ENCODE measurements at places on chromosomes 11 and 22.

GRCh38 chr11:125132071-125132470, 20.6 kb upstream of the TMEM218 start:
- DNase-seq = no peak

DNA sequence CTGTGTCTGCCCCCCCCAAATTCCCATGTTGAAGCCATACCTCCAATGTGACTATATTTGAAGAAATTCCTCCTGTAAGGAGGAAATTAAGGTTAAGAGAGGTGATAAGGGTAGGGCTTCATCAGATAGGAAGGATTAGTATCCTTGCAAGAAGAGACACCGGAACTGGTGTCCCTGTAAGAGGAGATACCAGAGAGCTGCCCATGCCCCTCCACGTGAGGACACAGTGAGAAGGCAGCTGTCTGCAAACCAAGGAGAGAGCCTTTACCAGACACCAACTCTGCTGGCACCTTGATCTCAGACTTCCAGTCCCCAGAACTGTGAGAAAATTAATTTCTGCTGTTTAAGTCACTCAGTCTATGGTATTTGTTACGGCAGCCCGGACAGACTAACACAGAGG, 109.3 kb downstream of the ARFGAP2 start:
- DNase-seq = no peak

DNA sequence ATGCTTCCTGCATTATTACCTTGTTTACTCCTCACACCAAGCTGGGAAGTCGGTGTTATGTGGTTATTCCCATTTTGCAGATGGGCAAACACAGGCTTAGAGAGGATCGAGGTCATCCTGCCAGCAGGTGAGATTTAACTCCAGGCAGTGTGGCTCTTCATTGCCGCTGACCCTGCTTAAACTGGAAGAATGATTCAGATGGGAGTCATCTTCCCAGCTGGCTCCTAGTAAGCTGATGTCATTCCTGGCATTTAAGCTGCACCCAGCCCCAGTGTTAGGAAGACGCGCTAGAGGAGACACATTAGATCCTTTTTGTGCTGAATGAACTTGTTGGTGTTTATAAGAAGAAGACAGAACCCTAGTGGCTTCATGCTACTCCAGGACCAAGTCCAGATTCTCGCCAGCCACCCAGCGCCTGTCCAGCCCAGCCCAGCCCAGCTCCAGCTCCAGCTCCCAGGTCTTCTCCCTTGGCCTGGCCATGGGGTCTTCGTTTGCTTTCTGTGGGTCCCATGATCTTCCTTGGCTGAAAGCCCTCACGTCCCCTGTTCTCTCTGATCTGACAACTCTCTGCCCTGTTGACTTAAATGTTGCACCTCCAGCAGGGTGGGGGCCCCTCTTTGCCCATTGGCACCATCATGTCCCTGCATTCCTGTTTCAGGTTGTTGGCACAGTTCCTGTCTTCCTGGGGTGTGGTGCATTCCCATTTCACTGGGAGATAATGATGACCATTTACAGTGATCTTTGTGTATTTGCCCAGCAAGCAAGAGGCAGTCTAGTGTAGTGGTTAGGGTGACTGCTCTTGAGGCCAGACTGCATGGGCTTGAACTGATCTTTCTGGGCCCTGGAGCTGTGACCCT, 13.6 kb downstream of the PARVB start:
- DNase-seq = no peak

DNA sequence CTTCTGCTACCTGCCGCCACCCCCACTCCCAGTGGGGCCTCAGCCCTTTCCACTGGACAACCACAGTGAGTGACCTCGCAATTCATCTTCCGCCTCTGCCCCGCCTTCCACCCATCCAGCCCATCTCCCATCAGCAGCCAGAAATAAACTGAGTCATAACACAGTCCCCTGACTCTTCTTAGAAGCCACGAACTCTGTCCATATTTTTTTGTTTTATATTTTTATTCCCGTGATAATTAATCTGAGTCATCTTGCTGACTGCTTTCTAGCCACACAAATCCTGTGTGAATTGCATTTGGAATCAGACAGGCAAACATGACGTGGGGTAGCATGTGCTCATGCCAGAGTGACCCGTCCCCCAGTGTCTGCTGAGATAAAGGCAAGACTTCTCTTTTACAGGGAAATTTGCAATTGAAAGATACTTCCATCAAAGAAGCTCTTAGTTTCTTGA, 7.0 kb downstream of the FADD start:
- DNase-seq = no peak

DNA sequence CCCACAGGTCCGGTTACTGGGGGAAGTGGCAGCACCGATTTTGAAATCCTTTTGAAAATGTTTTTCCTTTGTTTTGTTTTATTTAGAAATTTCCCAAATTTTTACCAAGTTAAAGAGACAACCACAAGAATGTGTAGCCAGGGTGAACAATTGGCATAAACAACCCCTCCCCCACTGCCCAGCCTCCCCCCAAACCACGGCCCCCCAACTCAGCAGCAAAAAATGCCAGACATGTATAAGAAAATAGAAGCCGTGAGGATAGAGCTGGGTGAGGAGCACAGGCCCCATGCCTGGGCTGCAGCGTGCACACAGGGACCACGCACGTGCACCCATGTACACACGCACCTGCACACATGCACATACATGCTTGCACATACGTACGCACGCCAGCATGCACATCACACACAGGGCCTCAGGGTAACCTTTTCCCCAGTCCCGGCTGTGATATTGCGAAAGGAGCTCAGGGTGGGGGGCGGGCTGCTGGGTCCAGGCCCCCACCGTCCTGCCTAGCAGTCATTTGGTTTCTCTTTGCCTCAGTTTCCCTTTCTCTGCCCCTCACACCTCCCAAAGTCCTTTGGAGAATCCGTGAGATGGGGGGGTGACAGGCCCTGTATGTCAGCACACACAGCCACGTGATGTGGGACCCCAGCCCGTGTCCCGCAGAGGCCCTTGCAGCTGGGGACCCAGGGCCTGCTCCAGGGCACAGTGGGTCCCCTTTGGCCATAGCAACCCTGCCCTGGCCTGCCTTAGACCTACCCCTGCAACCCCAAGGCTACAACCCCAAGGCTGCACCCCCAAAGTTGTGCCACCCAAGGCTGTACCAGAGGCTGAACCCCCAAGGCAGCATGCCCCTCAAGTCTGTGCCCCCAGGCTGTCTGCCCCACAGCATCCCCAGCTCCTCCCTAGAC, 42.9 kb downstream of the IGF2 start:
- no peak for DNase-seq

GRCh38 chr22:19019679-19020032, 83.6 kb upstream of the PRODH start:
- DNase-seq = no peak

- DNase-seq = no peak
Observed at GRCh38 chr11:102781676-102782075, 1.2 kb upstream of the MMP10 start.

- DNase-seq = no peak
Observed at GRCh38 chr11:65591939-65592857, 3.4 kb downstream of the KCNK7 start.

GRCh38 chr11:21511835-21512440, 680.9 kb upstream of the ANO5 start:
- peak; percentile 8 for DNase-seq

DNA sequence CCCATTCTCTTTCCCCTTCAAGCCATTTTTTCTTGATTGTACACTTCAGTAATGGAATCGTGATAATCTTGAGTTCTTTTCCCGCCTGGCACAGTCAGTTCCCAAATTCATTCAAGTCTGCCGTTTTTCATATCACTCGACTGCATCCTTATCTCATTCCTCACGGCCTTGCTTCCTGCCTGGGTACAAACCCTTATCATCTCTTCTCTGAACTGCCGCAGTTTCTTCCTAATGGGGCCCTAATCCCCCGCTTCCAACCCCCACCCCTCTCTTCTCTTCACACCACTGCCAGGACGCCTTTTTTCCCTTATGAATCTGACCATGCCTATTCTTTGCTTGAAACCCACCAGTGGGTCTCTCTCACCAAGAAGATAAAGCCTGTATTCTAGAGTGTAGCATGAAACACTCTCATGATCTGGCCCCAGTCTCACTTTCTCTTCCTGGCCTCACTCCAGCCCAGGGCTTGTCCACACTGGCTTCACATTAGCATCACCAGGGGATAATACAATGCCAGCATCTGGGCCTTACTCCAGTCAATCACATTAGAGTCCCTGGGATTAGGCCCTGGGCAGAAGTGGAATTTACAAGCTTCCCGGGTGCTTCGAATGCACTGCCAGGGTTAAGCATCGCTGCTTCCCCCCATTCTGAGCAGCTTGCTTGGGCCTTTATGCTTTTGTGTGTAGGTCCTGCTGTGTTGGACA, 102.1 kb downstream of the FBXO7 start:
- DNase-seq = no peak

DNA sequence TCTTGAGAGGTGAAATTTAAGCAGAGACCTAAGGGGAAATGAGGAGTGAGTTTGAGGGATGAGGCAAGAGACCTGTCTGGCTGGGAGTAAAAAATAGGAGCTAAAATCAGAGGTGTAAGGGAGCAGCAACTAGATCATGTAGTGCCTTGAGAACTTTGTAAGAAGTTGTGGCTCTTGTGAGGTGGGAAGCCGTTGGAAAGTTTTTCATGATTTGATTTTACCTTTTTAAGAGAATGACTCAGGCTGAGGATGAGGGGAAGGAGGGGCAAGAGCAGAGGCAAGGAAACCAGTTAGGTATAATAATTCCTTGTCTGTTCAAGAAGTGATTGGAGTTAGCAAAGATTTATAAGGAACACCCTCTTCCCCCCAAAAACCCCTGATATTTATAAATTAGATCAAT, 25.8 kb downstream of the QSER1 start:
- DNase-seq = no peak

- DNase-seq = no peak
Observed at GRCh38 chr11:74506823-74507222, 13.3 kb upstream of the LIPT2 start.

DNA sequence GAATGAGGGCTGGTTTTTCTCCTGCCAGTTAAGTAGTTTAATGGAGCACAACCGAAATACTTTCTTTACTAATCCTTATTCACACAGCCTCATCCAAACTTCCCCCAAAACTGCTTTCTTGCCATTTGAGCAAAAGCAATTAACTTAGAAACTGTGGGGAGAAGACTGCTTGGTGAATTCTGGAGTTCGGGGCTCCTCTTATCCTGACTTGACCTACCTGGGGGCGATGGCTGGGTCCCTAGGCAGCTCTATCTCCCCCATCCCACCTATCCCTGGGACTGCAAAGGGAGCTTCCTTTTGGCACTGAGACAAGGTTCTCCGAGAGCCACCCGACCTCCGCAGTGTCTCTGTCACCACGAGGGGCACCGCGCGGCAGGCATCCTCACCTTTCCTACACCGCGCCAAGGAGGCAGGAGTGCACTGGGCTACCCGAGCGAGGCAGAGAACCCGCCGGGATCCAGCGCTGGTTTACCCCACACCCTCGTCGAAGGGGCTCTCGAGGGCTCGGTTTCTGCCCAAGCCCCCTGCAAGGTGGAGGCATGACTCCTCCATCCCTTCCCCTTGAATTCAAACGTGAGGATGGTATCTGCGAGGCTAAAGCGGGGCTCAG, 759 bp downstream of the DESI1 start:
- DNase-seq = peak; percentile 13

DNA sequence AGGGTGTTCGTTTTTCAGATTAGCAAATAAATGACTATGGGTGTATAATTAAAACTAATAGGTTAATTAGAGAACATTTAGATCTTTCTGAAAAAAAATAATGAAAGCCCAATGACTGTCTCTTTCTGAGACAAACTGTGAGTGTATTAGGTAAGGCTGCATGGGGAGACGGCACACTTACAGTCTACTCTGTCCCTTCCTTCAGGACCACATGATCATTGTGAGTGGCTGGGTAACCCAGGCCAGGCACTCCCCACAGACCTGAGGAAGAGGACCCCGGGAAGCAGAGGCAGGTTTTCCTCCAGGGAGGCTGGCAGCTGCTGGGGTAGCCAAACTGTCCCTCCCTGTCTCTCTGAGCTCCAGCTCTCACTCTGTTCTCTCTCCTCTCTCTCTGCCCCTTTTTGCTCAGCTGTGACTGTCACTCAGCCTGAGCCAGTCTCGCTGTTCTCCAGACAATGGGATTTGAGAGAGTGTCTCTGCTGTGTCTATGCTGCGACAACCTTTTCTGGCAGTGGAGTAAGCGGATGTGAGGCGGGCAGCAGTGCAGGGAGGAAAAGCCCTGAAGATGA, 83.1 kb upstream of the NCAM1 start:
- DNase-seq = no peak

GRCh38 chr11:1597331-1597993, 632 bp downstream of the KRTAP5-2 start:
- DNase-seq = no peak

DNA sequence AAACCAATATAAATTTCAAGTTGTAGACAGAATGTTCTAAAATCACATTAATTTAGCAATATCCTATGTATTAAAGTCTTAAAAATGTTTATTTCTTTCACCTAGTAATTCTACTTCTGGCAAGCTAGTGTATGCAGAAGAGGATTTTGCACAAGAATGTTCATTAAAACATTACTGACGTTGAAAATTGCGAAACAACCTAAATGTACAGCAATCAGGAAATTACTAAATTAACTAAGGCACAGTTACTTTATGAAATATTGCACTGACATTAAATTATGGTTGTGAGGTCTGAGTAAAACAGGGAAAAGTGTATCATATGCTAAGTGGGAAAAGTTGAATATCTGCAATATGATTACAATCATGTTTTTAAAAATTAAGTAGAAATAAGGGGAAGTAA, 4.1 kb downstream of the SLC36A4 start:
- no peak for DNase-seq

DNA sequence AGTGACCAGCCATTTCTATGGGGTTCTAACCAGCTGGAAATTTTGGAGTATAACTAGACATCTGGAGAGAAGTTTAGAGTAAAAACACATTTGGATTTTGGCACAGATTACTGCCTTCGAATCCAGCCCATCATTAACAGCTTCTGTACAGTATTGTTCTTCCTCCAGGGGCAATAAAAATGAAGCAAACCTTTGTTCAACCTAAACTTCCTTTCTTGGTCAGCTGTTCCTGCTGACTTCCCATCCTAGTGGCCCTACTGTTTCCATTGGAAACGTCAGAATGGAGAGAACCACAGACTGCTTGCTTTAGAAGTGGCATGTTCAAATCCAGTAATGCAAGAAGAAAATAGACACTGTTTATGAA, 203.7 kb upstream of the MTMR2 start:
- no peak for DNase-seq

DNA sequence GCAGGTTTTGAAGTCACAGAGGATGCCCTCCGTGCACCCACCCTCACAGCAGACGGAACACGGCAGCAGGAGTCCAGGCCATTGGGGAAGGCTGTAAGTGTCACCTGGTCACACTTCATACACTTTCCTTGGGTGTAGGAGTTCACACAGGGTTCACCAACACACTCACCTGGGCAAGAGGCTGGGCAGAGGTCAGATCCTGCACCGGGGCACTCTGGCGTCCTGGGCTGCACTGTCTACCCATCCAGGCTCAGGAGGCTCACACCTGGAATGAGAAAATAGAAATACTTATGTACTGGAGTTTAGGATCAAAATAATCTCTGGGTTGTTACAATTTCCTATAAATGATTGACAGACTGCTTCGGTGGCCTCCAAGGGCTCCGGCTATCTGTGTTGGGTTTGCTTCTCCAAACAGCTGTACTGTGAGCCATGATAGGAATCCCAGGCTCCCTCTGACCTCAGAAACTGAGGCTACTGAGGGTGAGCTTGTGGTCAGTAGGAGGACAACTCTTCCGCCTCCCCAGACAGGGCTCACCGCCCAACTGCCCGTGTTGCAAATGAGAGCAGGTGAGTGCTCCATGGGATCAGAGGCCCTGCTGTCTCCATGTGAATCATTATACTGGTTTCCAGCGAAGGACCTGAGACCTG, 20.1 kb upstream of the CARS1 start:
- DNase-seq = no peak
